ENCODE measurements at places on chromosomes 1 and 21.

DNA sequence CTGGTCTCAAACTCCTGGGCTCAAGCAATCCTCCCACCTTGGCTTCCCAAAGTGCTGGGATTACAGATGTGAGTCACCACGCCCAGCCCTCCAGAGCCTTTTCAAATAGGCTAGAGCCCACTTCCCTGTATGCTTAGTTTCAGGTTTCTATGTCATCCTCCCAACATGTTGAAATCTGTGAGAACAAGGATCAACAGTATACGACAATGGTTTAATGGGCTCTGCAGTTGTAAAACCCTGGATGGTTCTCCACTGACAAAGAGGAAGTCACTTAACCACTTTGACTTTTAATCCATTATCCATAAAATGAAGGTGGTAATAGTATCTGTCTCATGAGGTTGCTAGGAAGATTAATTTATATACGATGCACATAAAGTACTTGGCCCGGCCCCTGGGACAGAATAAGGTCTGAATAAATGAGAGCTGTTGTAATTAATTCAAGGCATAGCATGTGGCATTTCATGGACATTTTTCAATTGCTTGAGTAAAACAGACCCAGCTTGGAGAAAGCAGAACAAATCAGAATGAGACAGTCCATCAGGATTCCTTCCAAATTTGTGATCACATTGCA, 113.9 kb upstream of the ZNF648 start:
- DNase-seq: peak; percentile 72

GRCh38 chr1:183780159-183780558, 24.8 kb upstream of the RGL1 start:
- no peak for DNase-seq

DNA sequence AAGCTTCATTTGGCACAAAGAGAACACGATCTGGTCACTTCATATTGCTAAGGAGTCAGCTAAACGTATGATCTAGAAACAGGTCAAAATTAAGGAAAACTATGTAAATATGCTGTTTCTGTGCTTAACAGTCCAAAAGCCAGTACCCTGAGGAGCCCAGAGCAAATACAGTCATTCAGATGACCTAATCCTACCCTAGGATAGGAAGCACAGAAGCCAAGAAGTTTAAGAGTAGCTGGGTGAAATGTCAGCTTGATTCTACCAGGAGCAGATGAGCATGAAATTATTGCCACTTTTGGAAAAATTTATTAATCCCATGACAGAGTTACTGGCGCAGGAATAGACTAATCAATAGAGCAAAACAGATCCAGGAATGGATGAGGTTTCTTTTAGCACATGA, 18.3 kb downstream of the SORT1 start:
- no peak for DNase-seq

- no peak for DNase-seq
These were observed 142.4 kb downstream of the GLUL start for GRCh38 chr1:182249201-182249676.

- no peak for DNase-seq
These were observed 21.9 kb upstream of the LBR start for GRCh38 chr1:225449774-225450173.

- no peak for DNase-seq
These were observed 517.4 kb downstream of the KIF26B start for GRCh38 chr1:245671966-245672767.

DNA sequence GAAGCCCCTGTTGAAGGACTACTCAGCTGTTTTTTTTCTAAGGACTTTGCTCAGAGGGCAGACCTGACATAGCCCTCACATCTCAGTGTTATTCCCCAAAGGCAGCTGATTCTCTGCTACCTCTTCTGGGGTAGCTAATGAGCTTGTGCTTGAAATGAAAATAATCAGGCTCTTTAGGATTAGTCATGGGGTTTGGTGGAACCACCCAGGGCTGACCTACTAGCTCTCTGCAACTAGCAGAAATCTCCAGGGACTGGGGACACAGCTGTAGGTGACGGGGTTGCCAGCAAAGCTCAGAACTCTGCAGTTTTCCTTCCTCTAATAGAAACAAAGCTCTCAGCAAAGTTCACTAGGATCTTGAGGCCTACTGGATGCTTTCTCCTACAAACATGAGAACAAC, 106.4 kb upstream of the BCL9 start:
- no peak for DNase-seq

DNA sequence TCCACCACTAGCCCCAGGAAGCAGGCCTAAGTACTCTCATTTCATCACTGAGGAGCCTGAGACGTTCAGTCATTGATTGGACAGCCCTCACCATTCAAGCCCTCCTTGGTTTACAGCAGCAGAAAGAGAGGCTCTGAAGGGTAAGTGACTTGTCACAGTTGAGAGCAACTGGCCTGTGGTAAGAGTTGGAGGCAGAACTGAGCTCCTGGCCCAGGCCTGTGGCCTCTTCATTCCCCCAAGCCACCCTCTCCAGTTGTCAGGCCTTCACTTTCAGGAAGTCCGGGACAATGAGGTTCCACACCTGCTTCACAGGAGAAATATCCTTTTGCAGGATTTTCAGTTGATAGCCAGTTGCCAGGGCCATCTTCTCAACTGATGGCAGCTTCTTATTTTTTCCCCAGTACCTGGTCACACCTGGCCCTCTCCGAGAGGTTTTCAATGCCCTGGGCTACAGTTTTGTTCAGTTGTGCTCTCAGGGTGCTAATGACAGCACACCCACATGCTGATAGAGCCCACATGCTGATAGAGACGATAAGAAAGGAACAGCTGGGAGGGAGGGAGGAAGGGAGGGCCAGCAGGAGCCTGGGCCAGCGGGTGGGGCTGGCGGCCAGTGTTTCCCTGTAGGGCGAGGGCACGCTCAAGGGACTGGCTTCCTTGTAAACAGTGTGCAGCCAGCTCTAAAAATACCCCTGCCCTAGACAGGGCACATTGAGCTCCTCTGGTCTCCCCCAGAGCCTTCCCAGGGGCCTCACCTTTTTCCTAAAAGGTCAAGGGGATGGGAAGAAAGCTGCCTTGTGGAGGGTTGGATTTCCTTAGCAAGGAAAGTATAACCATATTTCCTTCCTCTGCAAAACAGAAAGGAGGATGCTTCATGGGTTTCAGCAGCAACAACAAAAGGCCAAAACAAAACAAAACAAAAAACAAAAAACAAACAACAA, 112.7 kb upstream of the JUN start:
- no peak for DNase-seq

- DNase-seq: no peak
These were observed 64.8 kb upstream of the TENT5C start for GRCh38 chr1:117541003-117541402.

DNA sequence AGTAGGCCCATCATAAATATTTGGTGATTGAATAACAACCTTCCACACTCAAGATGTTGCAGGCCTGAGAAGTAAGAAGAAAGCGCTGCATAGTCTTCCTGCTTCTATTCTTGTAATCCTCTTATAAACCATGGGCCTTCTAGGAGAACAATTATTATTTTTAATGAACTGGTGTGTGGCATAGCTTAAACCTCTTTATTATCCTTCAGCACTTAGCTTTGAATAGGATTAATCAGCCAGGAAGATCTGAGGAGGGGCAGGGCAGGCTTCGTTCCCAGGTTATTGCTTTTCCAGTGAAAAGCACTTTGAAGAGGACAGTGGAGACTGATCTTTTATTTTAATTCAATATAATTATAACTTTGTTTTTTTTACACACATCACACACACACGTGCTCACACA, 42.3 kb downstream of the KIF26B start:
- no peak for DNase-seq

DNA sequence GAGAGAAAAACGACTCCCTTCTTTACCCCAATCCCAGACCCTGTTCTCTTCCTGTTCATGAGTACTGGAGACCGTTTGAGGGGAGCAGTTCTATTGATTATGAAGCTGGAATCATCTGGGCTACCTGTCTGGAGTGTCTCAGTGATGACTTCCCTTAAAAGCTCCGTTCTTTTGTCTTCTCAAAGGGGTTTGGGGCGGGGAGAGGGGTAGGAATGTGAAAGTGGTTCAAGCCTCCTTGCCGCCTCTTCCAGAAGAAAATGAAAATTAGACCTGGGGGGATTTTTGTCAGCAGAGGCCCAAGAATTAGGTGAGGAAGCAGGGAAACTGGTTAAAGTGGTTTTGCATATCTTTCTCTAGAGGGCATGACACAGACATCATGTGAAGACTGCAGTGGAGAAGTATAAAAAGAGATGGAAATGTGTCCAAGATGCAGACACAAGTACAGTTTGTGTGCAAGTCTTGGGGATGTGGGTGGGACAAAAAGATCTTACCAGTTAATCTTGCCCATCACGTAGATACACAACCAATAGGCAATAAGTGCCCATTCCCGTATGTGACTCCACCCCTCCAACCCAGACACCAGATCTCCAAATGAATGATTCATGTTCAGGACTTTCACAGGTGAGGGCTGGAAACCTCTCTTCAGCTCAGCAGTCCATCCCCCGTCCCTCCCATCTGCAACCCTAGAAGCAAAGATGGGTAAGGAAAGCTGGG, 470 bp upstream of the MTMR11 start:
- DNase-seq: peak; percentile 82

- no peak for DNase-seq
These were observed 913.5 kb downstream of the MRPL39 start for GRCh38 chr21:24693779-24694178.

DNA sequence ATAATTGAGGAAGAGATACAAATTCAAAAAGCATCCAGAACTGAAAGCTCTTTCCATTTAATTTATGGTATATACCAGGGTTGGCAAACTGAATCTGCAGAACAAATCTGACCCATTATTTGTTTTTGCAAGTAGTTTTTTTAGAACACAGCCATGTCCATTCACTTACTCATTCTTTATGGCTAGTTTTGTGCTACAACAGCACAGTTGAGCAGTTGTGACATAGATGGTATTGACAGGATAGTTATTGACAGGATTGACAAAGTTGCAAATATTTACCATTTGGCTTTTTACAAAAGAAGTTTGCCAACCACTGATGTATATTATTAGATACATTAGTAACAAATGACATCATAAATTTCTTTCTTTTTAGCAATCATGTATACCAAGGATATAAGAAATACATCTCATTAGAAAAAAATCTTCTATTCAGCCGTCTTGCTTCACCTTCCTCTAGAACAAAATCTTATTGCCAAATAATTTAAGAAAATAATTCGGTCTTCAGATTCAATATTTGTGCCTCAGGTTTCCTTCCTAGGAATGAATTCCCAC, 9.4 kb downstream of the ADAMTS1 start:
- DNase-seq: no peak

DNA sequence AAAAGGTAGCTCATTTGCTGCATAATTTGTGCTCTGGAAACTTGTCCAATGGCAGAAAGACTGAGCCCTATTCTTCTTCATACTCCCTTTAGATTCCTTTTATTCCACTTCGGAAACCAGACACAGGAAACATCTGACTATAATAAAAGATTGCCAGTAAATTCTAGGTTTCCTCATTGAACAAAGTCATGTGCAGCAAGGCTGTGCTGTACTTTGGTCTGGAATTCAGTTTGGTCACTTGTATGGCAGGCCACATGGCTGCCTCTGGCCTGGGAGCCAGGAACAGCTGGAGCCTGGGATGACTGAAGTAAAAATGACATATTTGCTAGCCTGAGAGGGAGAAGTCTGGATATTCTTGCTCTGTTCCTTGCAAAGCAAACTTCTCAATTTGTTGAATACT, 79.6 kb downstream of the ST3GAL3 start:
- no peak for DNase-seq

- DNase-seq: no peak
These were observed 121.6 kb downstream of the SYT2 start for GRCh38 chr1:202588503-202589189.

GRCh38 chr1:2638466-2639115, 5.8 kb upstream of the MMEL1 start:
- DNase-seq: peak; percentile 50

DNA sequence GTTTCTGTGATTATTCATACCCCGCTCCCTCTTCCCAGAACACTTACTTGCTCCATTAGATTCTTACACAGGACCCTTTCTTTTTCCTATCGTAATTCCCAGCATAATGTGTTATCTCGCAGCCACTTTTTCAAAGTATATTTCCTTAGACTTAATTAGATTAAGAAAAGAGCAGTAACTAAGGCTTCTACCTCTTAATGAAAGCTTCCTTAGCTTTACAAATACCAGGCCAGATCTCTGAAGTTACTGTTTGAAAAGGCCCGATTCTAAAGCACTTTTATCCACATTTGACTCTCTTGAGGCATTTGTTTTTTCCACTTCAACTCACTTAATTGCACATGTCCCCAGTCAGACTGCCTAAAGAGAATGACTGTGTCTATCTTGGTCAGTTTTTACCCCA, 1264.3 kb upstream of the ADGRL2 start:
- no peak for DNase-seq

DNA sequence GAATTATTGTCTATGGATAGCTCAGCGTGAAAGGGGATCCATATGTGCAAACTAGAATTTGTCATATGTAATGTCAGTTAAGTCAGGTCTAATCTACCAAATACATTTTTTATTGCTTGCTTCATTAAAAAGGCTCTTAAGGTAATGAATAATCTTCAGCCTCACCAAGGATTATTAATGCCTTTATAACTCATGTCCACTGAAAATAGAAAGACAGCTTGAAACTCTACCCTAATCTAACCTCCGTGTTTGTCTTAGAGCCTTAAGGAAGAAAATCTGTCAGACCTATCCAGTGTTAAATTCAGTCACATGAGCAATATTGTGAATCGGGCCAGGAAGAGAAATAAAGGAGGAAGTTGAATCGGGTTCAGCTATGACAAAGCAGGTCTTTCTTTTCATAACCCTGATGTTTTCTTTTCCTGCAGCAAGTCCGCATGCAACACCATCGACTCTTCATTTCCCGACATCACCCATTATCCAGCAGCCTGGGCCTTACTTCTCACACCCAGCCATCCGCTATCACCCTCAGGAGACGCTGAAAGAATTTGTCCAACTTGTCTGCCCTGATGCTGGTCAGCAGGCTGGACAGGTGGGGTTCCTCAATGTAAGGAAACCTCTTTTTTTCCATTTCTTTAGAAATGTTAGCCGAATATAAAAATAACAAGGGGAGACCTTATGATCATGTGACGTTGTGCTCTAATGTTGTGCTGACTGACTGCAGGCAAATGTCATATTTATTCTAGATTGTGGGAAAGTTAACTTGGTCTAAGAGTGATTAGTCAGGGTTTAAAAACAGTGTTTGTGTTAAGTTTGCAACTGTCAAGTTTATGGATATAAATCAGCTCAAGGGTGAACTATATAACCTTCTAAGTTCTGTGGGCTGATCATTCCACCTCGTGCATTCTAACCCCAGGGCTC, 321.0 kb downstream of the TM2D1 start:
- DNase-seq: no peak

GRCh38 chr1:85224734-85225623, 24.2 kb upstream of the SYDE2 start:
- DNase-seq: no peak

GRCh38 chr1:66242646-66243547, 291.1 kb upstream of the SGIP1 start:
- DNase-seq: peak; percentile 75

DNA sequence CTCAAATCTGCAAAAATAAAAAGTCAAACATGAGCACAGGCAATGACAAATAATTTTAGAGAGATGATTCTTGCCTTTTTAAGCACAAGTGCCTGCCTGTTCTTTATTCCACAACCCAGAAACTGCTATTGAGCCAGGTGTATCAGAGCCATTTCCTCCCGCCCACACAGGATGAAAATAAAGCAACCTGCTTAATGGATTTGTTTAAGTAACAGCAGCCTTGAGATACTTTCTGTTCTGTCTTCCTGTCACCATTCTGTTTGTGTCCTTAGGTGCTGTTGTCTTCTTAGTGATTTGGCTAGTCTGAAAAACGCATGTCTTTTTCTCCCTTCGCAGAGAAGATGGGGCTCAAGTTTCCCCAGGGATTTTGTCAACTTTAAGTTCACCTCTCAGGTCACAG, 11.4 kb downstream of the RPE65 start:
- DNase-seq: no peak
